ENCODE measurements at places on chromosomes 3 and 15.

DNA sequence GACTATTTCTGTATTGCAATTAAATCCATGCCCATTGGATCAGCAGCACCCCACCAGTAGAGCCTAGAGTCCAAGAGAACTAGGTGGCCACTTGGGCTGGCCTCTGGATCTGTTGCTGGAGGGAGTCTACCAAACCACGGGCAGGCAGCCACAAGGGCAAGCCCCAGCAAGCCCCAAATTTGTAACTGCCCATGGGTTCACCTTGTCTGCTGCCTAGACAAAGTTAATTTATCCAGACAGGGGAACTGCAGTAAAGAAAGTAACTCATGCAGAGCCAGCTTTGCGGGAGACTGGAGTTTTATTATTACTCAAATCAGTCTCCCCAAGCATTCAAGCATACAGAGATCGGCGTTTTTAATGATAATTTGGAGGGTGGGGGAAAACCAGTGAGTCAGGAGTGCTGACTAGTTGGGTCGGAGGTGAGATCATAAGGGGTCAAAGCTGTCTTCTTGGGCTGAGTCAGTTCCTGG lies 74.0 kb upstream of the TERB2 start:
- DNase-seq, result no peak

DNA sequence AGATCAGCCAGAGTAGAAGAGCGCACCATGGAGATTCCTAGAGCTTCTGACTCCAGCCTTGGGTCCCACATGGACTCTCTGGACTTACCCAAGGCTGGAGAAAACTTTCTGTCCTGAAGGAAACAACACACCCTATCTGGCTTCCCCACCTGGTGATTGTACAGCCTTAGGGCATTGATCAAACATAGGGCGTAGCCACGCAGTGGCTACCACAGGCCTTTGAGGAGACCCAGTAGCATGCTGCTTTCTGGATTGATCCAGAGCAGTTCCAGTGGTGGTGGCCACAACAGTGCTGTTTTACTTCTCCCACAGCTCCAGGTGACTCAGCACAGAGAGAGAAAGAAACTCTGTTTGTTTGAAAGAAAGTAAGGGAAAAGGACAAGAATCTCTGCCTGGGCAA lies 23.5 kb downstream of the PYDC2 start:
- no peak for DNase-seq

- no peak for DNase-seq
Observed at GRCh38 chr3:158768361-158768787, 33.5 kb upstream of the MFSD1 start.

DNA sequence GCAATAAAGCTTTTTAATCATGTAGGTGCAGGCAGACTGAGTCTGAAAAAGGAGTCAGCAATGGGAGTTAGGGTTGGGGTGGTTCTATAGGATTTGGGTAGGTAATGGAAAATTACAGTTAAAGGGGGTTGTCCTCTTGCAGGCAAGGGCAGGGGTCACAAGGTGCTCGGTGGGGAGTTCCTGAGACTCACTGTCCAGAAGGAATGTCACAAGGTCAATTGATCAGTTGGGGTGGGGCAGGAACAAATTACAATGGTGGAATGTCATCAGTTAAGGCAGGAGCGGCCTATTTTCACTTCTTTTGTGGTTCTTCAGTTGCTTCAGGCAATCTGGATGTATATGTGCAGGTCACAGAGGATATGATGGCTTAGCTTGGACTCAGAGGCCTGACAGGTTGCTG lies 13.9 kb downstream of the CCR5AS start:
- no peak for DNase-seq

DNA sequence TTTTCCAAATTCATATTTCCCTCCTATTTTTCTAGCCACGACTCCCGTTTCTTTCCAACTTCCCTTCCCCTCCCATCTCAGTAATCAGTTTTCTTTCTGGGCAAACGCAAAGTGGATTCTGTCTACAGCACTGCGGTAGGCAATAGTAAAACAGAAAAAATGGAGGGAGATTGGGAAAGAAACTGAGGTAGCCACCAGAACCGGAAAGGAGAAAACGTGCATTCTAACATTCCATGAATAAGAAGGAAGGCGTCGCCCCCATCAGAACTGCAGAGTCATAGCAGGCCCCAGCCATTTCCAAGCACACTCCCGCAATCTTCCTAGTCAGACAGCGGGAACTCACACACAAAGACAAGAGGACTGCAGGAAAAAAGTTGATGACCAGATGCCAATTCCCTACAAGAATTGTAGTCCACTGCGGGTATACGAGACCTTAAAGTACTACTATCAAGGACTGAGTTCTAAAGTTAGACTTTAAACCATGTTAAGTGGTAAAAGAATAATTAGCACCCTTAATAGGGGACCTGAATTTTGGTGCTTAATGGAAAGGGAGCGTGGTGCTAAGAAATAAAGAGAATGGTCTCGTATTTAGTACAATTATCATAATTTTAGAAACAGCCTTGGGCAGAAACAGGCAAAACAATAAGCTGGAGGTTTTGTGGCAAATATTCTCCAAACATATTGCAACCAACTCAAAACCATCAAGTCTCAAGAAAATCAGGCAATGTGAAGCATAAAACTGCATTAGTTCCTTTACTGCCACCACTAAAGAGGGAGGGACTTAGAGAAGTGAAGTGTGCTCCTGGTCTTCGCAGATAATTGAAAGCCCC lies 1.4 kb downstream of the PFN2 start:
- peak; percentile 82 for DNase-seq

- DNase-seq, result no peak
Observed at GRCh38 chr3:126261037-126261436, 80.7 kb upstream of the ALDH1L1 start.

GRCh38 chr3:129040039-129040336 lies 20.6 kb upstream of the GP9 start:
- DNase-seq, result no peak

DNA sequence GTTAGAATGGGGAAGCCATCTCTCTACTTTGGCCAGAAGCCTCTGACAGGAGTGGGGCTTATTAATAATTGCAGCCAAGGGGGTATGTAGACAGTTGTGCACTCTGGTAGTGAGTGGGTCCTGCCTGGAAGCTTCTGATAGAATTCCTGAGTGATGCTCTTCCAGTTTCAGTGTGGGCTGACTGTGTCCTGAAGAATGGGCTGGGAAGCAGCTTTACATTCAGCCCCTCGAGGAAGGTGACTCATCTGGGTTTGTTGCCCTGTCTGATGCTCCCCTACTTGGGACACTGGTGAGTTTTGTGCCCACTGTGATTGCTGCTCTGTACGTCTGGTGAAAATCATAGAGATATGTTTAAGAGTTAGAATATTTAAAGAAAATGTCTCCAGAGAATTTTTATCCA lies 444.7 kb upstream of the RBMS3 start:
- DNase-seq, result no peak

DNA sequence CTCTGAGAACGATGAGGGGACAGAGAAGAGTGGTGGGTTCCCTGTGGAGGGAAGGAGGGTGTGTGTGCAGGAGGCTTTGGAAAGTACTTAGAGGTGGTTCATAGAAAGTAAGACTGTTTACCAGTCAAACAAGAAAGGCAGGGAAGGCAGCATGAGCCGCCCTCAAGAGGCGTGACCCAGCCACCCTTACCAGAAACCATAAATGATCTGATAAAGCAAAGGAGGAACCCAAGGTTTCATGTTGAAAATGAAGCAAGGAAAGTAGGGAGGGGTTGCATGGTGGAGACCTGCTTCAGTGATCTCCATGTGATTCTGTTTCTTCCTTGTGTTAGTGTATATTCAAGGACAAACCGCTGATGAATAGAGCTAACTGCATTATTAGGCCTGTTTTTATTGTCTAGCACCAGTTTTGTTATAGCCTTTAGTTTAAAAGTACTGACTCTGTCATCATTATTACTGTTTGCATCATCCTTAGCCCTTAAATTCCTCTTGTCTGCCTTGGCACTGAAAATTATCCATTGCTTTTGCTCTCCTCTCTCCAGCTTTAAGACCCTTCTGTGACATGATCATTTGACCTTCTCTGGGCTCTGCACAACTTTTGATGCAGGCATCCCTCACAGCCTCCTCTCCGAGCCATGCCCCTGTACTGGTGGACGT lies 96.1 kb downstream of the STAC start:
- no peak for DNase-seq

GRCh38 chr3:14550651-14551611 lies 10.8 kb upstream of the GRIP2 start:
- no peak for DNase-seq

DNA sequence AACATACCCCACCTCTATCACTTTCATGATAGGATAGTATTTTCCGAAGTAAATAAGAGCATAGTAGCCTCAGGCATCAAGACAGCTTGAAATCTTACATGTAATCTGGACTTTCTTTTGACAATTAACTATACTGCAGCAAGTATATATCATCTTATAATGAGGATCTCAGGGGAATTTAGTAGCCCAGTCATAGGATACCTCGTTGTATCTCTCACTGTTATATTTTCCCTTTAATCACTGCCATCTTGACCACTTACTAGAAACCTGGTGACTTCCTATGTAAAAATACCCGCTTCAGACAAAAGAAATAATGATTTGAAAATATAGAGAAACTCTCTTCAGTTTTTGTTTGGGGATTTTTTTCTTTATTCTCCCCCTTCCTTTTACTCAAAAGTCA lies 88.2 kb downstream of the SERPINI1 start:
- no peak for DNase-seq

- peak; percentile 2 for DNase-seq
Observed at GRCh38 chr15:38853608-38854007, 289.0 kb upstream of the RASGRP1 start.

GRCh38 chr3:98596541-98597500 lies 3.4 kb upstream of the CPOX start:
- no peak for DNase-seq

DNA sequence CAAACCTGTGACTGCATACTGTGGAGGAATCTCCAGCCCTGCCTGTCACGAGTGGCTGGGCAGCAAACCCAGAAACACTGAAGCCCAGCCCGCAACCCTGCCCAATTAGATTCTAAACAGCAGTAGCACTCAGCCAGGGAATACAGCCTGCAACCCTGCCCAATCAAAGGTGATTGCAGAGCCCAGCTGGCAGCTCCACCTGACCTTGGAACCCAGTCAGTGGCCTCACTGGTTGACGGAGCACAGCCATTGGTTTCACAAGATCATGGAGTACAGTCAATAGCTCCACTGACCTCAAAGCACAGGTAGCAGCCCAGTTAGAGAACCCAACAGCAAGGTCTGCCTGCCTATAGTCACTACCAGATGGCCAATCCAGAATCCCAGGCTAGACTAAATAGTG lies 35.2 kb upstream of the MYLK start:
- no peak for DNase-seq

DNA sequence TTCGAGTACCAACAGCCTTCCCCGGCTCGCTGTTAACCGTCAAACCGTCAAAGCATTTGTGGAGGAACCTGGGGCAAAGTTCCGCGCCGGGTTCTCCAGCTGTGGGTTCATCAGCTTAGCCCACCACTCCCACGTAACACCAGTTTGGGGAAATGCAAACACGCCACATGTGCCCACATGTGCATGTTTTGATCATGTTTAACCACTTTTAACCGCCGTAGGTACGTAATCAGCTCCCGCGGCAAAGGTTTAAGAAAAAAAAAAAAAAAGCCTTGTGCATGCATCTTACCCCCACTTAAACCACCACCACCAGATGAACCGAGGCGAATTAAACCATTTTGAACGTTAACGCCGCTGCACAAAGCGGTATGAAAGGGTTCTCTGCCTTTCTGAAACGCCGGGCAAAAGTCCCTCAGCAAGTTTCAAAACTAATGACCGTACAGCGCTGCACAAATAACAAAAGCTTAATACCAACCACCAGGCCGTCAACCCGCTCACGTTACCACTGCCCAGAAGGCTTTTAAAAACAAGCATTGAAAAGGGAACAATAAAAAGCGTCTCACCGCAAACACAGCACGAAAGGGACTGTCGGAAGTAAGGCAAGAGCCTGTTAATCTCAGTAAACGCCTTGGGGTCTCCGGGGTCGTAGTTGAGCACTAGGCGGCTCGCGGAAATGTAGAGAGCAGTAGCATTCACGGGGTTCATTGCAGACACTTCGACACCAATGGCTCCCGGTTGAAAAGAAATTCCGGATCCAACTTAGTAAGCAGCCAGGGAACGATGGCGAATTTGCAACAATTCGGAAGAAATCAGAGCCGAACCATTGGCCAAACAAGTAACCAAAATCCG lies 1.5 kb downstream of the MSL2 start:
- DNase-seq, result no peak

DNA sequence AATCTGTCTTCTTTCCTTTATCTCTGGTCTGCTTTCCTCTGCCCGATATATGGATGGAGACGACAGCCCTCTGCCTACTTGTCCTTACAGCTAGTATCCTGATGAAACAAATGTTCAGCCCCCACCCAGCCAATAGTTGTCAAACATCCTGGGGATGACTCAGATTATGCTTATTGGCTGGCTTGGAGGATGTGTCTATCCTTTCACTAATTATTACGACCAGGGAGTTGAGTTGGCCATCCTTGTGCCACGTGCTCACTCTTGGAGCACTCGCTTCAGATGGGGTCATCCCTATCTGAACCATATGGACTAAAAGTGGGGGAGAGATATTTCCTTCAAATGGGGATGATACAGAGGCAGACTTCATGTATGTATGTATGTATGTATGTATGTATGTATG lies 6.4 kb upstream of the MAP3K13 start:
- DNase-seq, result no peak

DNA sequence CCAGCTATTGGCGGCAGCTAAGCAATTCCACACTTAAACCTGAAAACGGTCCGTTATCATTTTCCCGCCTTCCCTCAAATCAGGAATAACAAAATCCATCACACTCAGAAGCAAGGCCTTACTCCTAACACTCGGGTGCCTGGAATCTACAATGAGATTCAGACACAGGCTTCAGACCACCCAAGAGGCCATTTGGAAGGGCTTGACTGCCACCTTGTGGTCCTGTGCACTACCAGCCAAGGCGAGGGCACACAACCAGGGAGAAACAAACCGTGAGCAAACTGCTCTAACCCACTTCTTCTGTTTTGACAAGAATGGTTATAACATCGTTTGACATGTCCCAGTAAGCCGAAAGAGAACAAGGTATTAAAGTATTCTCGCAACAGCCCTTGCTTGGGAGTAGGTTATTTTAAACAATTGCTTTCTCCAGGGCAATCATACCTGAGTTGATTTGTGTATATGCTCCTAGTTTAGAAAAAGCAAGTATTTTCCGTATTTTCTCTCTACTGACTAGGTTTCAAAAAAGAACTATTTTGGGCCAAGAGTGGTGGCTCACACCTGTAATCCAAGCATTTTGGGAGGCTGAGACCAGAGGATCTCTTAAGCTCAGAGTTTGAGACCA lies 40.1 kb upstream of the TAFA4 start:
- peak; percentile 30 for DNase-seq

- no peak for DNase-seq
Observed at GRCh38 chr3:168545591-168545990, 449.9 kb upstream of the GOLIM4 start.

- no peak for DNase-seq
Observed at GRCh38 chr3:159627229-159627628, 361.4 kb upstream of the IL12A start.

DNA sequence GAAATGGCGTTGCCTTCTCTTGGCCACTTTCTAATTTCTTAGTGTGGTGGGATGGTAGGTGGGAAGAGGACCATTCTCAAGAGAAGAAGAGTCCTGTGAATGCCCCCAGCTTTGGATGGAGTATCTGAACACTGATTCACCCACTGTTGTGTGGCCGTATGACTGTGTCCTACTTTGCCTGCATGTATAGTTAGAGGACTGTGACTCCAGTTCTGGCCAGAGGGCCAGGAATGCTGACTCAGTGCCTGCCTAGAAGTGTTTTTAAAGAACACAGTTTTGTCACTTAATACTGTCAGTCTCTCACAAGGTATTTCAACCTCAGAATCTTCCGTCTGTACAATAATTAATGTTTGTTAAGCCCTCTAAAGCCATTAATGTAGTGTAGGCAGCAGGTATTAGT lies 2.1 kb downstream of the SEC61A1 start:
- no peak for DNase-seq

GRCh38 chr3:58693940-58694850 lies 27.6 kb upstream of the FAM3D start:
- DNase-seq, result no peak
